ENCODE measurements at places on chromosomes 2 and 18.

DNA sequence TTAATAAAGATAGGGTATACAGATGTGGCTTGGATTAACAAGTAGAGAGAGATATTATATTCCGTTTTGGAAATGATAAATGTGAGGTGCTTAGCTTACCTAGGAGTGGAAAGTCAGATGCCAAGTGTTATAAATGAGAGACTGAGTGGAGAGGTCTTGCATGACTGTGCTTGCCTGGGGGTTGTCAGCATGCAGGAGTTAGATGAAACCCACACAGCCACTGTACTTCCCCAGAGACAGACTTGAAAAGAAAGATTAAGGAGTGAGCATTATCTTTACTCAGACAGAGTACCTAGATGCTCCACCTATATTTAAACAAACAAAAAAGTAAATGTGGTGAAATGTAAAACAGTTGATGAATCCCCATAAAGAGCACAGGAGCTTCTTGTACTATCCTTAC lies 482.7 kb downstream of the RIT2 start:
- no peak for DNase-seq

DNA sequence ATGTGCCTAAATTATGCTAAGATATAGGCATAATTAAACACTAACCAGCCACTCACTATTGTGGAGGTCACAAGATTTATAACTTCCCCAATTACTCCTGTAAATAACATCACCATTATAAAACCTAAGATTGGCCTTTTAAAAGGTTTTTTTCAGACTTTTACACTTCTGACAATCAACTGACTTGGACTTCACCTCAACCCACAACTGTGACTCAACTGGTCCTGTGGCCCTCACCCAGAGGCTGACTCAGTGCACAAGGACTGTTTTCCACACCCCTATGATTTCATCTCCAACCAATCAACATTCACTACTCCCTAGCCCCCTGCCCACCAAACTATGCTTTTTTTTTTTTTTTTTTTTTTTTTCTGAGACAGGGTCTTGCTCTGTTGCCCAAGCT lies 11.6 kb downstream of the TTR start:
- DNase-seq = no peak

DNA sequence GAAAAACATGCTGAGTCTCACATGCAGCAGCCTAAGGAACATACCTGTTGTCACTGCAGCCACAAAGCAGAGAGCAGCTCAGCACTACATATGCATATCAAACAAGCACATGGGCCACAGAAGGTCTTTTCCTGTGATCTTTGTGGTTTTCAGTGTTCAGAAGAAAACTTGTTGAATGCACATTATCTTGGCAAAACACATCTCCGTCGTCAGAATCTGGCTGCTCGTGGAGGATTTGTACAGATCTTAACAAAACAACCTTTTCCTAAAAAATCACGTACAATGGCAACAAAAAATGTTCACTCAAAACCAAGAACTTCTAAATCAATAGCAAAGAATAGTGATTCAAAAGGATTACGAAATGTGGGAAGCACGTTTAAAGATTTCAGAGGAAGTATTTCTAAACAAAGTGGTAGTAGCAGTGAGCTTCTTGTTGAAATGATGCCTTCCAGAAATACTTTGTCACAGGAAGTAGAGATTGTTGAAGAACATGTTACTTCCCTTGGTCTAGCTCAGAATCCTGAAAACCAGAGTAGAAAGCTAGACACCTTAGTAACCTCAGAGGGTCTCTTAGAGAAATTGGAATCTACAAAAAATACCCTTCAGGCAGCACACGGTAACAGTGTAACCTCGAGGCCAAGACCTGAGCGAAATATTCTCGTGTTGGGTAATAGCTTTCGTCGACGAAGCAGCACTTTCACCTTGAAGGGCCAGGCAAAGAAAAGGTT lies 34.1 kb downstream of the ZNF407 start:
- no peak for DNase-seq

DNA sequence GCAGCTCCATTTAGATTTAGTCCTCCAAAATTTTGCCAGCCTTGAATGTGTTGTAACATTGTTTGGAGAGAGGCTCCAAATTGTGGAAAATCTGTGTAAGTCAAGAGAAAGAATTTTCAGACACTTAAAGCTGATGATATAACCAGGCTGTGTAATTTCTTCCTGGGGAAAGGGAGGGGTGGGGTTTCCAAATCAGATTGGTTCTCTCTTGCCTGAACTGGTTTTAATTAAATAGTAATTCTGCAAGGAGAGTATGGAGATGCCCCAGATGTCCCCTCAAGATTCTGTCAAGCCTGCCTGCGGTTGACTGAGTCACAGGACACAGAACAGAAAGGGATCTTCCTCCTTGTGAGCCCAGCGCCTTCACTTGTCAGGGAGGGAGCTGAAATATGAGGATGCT lies 54.5 kb downstream of the C18orf63 start:
- no peak for DNase-seq

- DNase-seq = no peak
Observed at GRCh38 chr18:31574359-31574758, 17.3 kb upstream of the TTR start.

DNA sequence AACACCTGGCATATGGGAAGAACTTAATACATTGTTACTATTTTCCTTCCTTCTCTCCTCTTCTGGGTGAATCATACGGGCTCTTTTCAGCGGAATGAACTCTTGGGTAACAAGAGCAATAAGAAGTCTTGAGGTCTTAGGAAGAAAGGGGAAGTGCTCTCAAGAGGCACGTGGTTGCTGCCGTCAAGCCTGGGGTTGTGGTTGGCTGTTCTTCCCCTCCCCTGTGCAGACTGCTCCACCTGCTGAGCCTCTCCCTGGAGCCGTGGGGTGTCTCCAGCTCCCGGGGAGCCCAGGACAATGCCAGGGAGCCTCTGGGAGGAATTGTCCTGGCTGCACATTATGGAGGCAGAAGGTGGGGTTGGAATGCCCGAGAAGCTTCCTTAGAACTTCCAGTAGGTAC lies 19.4 kb downstream of the TOGARAM2 start:
- peak; percentile 21 for DNase-seq

- no peak for DNase-seq
Observed at GRCh38 chr2:142218471-142218870, 87.7 kb upstream of the LRP1B start.

DNA sequence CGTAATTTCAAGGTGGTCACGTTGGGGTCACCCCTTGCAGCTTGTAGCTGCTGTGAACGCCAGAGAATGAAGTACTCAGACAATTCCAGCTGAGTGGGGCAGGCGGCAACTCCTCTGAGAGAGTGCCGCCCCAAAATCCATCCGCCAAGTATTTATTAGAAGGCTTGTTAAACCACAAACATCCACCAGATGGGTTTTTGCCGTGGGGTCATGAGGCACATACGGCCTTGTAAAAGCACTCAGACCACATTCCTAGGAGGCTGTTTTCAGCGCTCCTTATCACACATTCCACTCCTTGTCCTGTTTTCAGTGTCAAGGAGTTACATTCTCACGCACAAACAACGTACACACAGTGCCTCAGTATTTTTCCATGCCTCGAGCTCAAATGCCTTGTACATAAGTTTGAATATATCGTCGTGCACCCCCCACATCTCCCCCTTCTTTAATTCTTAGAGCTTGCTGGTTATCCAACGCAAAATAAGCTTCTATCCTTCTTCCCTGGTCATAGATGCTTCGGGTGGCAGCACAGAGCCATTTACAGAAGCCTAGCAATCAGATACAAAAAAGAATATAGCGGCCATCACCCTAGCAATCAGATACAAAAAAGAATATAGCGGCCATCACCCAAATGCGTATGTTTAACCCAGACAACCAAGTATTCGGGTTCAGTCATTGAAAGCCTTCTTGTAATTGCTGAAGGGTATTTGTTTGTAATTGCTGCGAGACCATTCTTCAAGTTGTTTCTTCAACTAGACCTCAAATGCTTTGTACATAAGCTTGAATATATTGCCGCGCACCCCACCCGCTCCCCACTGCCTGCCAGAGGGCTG lies 7.3 kb downstream of the ALPP start:
- DNase-seq = no peak

DNA sequence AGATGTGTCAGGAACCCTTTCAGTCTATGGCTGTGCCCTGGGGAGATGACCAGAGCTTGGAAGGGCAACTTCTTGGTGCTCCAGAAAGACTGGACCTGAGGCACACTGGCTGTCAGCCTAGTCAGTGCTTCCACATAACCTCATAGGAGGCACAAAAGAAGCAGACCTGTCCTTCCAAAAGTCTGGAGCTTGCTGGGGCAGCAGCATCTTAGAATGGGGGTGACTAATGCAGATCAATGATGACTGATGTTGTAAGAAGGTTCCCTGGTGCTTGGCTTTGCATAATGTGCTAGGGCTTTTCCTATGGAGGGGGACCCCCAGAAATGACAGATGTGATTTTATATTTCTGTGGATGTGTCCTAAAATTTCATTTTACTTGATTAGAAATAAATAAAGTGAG lies 255.7 kb upstream of the THUMPD2 start:
- no peak for DNase-seq

GRCh38 chr2:201182650-201183364 lies at the start of gene CASP10:
CASP10 (plus strand) TSS chr2:201183141; CDS start chr2:201185778, 2,637 bp downstream.
- no peak for DNase-seq

- DNase-seq = no peak
Observed at GRCh38 chr2:239871481-239872435, 153.4 kb downstream of the NDUFA10 start.

DNA sequence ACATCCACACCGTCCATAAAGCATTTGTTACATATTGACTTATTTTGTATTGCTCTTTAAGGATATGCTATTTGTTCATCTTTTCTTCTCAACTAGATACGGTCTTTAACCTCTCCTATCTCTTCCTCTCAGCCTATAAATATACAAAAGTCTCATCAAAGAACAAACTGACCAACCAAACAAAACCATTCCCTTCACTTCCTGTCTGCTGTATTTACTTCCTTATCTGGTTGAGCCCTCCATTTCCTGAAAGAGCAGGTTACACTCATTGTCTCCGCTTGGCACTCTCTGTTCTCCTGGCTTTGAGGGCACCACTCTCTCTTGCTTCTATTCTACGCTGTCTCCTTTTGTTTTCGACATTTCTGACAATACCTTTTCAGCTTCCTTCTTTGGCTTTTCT lies 431.9 kb upstream of the TCF4 start:
- no peak for DNase-seq

DNA sequence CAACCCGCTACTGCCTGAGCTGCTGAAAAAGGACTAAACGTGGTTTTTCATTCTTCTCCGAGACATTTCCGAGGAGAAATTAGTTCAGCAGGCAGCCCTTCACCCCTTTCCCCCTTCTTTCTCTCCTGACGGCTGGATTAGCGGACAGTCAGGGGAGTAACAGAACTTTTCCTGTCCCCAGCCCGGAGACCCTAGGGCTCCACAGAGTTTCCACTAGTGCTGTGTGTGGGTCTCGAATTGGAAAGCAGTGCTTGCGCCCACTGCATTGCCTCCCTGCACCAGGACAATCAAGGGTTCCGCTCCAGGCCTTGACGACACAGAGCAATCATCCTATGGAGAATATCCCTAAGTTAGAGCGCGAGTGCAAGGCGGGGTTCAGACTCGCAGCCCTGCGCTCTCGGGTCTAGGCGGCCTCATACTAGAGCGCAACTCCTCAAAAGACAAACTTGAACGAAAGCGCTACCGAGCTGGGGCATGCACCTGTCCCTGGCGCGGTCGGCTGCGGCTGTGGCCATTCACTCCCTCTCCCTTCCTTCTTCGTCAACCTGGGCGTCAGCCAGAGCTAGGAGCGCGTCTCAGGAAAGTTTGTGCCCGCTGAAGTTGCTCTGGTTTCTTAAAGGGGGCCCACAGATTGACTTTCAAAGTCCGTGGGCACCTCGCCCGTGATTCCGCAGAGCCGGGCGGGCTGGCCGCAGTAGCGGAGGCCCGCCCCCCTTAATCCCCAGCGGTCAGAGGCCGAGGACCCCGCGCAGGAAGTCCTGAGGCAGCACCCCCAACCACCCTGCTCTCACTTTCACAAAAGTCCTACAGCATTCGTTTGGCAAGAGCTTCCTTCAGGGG lies 801 bp downstream of the OSR1 start:
- no peak for DNase-seq

GRCh38 chr2:2849464-2850217 lies 518.6 kb upstream of the MYT1L start:
- DNase-seq = no peak

GRCh38 chr2:18671363-18671762 lies 82.0 kb upstream of the NT5C1B start:
- no peak for DNase-seq

- DNase-seq = no peak
Observed at GRCh38 chr2:64769392-64770044, 115.8 kb upstream of the SERTAD2 start.

GRCh38 chr2:189538402-189538801 lies 42.2 kb downstream of the SLC40A1 start:
- DNase-seq = no peak

- peak; percentile 3 for DNase-seq
Observed at GRCh38 chr18:59056706-59057492, 82.8 kb upstream of the SEC11C start.

DNA sequence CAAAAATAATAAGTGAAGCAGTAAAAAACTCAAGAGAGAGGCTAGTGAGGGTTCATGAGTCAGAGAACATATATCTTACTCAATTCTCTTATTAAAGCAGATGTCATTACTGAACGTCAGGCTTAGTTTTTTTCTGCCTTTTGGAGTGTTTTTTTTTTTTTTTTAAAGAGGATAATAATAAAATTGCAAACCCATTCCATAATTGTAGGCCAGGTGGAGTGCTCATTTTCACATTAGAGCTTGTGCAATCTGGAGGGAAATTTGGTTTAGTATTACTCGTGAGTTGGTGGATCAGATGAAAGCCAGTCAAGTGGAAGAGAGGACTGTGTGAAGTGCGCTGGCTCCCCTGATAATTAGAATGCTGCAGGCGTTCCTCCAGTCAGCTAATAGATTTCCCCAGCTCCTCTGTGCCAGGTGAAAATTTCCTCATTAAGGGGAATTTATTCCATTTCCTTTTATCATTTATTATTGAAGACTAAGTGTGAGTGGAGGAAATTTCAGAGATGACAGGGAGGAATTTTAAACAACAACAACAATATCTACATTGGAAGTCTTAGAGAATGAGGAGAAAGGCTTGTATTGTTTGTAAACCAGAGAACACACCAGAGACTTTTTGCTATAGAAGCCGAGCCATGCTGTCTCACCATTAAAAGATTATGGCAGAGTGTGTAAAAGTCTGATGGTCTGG lies 74.6 kb downstream of the CPS1 start:
- DNase-seq = no peak

DNA sequence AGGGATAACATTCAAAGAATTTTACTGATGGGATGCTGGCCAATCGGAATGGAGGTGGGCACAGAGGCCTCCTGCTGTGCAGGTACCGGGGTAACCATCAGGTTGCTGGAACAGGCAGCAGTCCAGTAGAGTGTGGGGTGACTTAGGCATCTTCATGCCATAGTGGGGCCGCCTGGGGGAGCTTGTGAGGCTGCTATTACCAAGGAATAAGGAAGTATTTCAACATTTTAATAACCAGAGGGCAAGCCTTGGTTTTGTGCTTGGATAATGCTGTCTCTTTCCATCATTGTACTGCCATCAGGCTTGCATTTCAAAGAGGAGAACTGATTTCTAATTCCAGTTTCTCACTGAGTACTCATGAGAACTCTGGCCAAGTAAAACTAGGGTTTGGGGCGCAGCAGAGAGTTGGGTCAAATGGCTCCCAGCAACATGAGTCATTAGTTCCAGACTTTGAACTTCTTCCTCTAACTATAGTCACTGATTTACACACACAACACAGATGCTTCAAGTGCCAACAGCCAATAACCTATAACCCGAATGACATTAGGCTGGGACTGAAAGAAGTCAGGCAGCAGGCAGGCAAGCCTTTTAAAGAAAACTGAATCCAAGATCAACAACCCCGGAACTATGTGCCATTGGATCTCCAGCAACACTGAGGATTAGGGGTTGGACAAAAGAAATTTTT lies 56.1 kb upstream of the FHL2 start:
- DNase-seq = no peak

- DNase-seq = no peak
Observed at GRCh38 chr18:56433919-56434318, 204.5 kb downstream of the TXNL1 start.
